ENCODE measurements at places on chromosomes 11 and 22. TPM values are rescaled to one million over a fixed set of nuclear protein-coding genes. Genes with fewer than 3 reads are reported as not detected.

The RIMBP3C gene
- not detected for total RNA-seq

The TENM4 gene
- total RNA-seq: 41.1 TPM

The WT1 gene
- total RNA-seq: not detected

The PAMR1 gene
- total RNA-seq: 15.0 TPM

The SLC37A2 gene
- total RNA-seq: 334 TPM

The PHLDA2 gene
- total RNA-seq: 5.1 TPM

The CLMP gene
- total RNA-seq: 27.0 TPM

The APOL1 gene
- total RNA-seq: 0.72 TPM

The APOBEC3A gene
- 0.39 TPM for total RNA-seq

The DEPDC7 gene
- 2.7 TPM for total RNA-seq

The HBG2 gene
- not detected for total RNA-seq

The TMEM191C gene
- 1.9 TPM for total RNA-seq

The KCNQ1 gene
- 2.2 TPM for total RNA-seq

The RAPSN gene
- total RNA-seq: not detected

Data from lower leg skin (tissue), 4 donors.